ENCODE measurements at places on chromosomes 16 and 17.
A peak's percentile ranks its signal among the peaks of the same experiment; 100 is the strongest.

DNA sequence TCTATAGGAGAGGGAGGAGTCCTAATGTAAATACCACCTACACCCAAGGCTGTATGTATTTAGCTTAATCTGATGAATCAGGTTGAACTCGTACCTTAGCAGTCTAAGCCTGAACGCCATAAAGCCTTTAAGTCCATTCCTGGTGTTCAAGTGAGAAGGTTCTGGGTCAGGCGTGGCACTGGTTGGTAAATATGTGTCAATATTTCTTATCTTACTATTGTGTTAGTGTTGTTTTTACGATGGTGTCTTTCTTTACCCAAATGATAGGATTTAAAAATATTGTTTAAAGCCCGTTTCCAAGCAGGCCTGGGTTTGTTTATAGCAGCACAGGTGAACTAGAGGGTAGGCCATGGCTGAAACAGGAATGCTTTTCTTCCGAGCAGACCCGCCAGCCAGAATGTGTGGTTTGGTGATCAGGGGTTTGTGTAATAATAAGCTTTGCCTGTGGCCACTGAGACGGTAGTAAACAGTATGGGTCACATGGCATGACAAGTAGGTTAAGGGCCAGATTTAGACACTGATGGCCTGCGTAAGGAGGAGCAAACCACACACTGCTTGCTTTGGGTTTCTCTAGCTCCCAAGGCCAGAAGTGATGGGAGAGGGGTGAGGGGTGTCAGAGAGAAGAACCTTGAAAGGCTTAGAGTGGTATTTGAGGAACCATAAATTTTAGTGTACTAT, 3.3 kb downstream of the TMEM94 start:
- no peak for DNase-seq

DNA sequence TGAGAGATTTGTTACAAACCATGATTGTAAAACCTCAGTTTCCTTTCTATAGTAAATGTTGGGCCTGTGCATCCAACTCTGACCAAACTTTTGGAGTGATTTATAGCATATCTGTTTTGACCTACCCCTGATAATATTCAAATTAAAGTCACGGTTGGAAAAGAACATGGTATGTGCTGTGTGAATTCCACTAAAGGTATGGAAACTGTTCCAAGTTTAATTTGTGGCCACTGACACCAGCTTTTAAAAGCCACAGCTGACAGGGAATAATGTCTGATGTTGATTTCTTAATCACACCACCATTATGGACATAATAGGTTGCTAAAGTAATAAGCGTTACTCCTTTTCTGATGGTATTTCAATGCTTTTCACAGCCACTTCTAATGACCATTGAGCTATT, 1215.9 kb downstream of the CDH8 start:
- no peak for DNase-seq

GRCh38 chr17:31074772-31075555, 19.8 kb upstream of the NF1 start:
- DNase-seq = no peak

- DNase-seq = no peak
These were observed 254.1 kb upstream of the N4BP1 start for GRCh38 chr16:48864055-48864454.

GRCh38 chr17:18339933-18340332, 23.4 kb downstream of the SHMT1 start:
- no peak for DNase-seq

- DNase-seq = no peak
These were observed 52.3 kb downstream of the AMFR start for GRCh38 chr16:56373003-56373402.

- peak; percentile 31 for DNase-seq
These were observed 2.2 kb downstream of the ZNF668 start for GRCh38 chr16:31071861-31072260.

- no peak for DNase-seq
These were observed 65.9 kb downstream of the METRNL start for GRCh38 chr17:83145358-83145738.

GRCh38 chr16:47046726-47047523, 73.5 kb upstream of the DNAJA2 start:
- no peak for DNase-seq

DNA sequence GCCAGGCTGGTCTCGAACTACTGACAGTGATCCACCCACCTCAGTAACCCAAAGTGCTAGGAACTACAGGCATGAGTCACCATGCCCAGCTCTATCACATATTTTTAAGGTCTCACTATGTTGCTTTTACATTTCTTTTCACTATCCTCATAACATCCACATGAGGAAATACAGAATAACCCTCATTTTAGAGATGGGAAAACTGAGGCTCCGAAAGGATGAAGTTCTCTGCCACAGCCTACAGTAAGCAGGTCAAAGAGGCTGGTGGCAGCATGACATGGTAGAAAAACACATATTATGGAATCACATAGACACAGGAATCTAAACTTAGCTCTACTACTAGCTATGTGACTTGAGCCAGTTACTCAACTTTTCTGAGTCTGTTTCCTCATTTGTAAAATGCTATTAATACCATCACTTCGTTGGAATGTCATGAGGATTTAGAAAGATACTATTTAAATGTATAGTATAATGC, 32.2 kb downstream of the APPBP2 start:
- DNase-seq = no peak

DNA sequence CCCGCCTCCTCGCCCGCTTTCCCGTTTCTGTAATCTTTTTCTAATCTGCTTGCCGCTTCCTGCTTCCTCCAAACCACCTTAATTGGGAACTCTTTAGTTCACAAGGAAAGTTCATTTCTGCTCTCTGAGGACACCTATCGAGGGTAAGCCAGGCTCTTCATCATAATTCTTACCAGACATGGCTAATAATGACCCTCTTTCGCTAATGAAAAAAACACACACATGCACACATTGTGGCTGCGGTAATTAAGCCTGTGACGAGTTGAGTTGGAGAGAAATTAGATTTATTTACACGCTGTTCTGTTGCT, 100.6 kb downstream of the ZNF423 start:
- no peak for DNase-seq

GRCh38 chr17:16875662-16876061, 96.3 kb downstream of the TNFRSF13B start:
- no peak for DNase-seq

- DNase-seq = no peak
These were observed 209.2 kb downstream of the RPTOR start for GRCh38 chr17:80753685-80754345.

GRCh38 chr16:20263138-20263855, 64.0 kb downstream of the GP2 start:
- no peak for DNase-seq

GRCh38 chr17:81035521-81036196, 708 bp downstream of the BAIAP2 start:
- no peak for DNase-seq

- DNase-seq = peak; percentile 72
These were observed 16.0 kb upstream of the RASD1 start for GRCh38 chr17:17511881-17512858.

- DNase-seq = peak; percentile 39
These were observed 11.3 kb upstream of the CHST6 start for GRCh38 chr16:75506574-75506973.

DNA sequence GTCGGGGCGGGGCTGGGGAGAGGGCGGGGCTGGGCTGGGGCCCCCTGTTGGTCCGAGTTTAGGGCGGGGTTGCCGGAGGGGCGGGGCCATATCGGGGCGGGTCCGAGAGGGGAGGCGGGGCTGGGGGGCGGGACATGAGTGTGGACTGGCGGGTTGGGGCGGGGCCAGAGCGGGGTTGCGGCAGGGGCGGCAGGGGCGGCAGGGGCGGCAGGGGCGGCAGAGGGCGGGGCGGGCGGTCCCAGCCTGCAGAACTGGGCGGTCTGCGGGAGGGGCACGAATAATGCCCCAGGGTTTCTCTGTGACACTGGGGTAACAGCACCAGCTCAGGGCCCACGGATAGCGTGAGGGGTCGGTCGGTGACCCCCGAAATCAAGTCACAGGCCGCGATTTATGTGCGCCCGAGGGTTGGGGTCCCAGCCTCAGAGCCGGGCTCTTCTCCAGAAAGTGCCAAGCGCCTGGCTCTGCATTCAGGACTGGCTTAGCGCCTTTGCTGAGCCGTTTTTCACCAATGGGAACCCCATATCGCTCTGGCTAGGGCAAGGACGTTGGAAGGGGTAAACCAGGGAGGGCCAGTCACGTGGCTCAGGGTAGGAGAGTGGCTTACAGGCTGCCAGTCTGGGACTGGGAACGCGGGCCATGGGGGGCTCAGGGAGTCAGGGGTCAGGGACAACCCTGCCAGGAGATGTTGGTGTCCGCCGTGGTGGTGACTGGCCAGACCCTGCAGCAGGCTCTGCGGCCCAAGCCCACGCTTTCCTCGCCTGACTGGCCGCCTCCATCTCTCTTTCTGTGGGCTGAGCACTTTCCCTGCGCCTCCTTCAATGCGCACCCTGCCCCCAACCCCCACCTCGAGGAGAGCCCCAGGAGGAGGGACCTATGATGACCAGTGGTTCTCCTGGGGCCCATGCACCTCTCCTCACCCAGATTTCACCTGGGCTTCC, 1.2 kb upstream of the METTL26 start:
- DNase-seq = no peak

DNA sequence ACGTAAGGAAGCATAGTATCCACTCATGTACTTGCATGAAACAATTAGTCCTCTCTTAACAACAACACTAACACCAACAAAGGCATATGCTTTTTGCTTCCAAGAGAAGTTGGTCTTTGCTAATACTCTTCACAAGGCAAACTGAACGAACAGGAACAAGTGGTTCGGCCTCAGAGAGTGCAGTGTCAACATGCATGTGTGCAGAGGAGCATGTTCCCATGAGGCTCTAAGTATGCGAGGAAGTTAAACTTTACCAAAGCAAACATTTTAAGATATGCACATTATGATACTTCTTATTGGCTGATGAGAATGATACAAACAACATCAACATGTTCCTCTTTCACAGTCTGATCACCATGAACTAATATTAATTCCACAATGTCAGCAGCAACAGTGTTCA, 285.3 kb upstream of the IRX5 start:
- no peak for DNase-seq

DNA sequence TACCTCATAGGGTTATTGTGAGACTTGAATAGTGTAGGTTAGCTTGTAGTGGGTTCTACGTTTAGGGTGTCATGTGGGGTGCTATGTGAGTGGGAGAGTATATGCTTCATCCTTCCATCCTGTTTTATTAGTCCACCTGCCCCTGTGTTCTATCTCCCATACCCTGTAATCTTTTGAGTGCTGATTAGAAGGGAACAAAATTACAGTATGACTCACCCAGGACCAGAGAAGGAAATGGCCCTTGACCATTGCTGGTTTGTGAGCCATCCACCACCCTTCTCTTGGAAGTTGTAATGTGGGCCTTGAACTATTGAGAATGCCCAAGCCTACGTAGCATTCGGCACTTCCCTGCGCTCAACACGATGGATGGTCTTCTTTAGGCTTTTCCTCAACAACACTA, 17.1 kb downstream of the SAP30BP start:
- no peak for DNase-seq

GRCh38 chr16:9489835-9490467, 398.5 kb downstream of the HAPSTR1 start:
- DNase-seq = no peak

GRCh38 chr17:42334677-42335076, 46.4 kb downstream of the STAT5A start:
- no peak for DNase-seq

GRCh38 chr17:3944485-3945388, 19.5 kb downstream of the ATP2A3 start:
- DNase-seq = no peak

DNA sequence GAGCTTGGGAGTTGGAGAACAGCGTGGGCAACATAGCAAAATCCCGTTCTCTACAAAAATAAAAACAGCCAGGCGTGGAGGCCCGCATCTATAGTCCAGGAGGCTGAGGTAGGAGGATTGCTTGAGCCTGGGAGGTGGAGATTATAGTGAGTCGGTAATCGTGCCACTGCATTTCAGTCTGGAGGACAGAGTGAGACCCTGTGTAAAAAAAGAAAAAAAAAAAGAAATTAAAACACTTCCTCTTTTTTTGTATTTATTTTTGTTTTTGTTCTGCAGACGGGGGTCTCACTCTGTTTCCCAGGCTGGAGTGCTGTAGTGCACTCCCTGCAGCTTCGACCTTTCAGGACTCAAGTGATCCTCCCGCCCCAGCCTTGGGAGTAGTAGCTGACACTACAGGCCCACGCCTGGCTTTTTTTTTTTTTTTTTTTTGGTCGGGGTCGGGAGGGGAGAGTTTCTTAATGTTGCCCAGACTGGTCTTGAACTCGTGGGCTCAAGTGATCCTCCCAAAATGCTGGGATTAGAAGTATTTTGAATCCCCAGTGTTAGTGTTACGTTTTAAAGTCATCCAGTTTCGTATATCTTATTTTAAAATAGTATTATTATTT, 1.5 kb downstream of the IST1 start:
- DNase-seq = no peak

DNA sequence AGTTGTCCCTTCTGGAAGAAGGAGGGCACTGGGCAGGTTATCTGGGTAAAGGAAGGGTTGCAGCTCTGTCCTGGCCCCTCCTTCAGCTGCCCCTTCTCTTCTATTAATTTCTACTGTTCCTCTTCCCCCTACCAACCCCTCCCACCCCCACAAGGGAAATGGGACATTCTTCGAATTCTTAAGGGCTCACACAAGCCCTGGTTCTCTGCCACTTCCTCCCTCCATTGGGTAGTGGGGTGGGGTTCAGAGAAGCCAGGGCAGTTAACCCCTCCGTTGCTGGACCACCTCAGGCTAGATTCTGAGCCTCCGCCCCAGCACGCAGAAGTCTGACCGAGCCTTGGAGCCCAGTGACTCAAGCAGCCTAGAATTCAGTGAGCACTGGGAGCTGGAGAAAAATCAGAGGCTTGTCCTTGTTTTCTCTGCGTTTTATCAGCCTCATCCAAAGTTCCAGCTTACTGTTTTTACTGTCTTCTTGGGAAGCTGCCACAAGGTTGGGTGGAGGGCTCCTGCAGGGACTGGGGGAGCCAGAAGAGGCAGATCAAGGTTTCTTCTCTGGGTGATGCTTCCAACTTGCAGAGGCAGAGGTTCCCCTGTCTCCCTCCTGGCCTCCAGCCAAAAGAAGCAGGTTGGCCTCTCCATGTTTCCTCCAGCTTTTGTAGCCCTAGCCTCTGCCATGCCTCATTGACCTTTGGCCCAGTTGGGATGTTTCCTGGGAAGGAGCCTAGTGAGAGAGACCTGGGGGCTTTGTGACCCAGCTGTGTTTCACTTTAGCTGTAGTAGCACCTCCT, 10.2 kb downstream of the LASP1 start:
- no peak for DNase-seq

DNA sequence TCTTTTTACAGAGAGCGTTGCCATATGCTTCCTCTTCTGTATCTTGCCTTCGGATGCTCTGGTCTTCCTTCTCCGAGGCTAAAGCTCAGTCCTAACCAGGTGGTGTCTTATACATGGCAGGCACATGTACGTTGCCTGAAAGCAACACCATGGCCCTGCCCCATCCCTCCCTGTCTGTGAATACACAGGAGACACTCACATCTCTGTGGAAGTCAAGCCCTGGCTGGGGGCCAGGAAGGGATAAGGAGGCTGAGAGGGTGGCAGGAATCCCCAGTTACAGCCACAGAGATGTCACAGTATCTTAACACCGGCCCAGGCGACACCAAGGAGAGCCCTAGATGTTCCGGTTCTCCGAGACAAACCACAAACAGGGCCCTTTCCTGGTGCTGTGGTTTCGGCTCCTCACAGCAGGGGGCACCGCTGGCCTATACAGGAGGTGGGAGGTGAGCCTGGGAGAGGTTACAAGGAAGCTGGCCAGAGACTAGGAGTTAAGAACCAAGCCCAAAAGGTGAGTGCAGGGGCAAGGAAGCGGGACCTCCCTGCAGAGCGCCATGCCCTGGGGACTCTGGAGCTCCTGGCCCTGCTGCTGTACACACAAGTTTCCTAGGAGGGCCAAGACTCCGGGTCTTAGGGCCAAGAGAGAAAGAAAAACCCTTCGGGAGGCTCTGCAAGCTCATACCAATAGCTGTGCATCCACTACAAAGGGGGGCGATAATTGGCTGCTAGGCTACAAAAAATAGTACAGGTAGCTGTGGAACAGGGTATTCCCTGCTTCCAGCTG, 41.7 kb downstream of the SRL start:
- DNase-seq = peak; percentile 23
